Stomach (tissue), 19 donors: ENCODE measurements at places on chromosomes 13 and 19. TPM values are rescaled to one million over a fixed set of nuclear protein-coding genes. Genes with fewer than 3 reads are reported as not detected.

Gene HOOK2
- total RNA-seq: 33.0 TPM

Gene TTC9B
- total RNA-seq: not detected

Gene APLP1
- total RNA-seq: 72.3 TPM

- H3K27me3 ChIP-seq: no peaks in the 10 kb centered on the region
- H3K27ac ChIP-seq: peak within 1 kb of the TSS; percentile 100
- H3K4me3 ChIP-seq: peak within 1 kb of the TSS; percentile 74
- peaks cover 28% of the 10 kb centered on the region for H3K36me3 ChIP-seq
- peaks cover 58% of the 10 kb centered on the region for H3K4me1 ChIP-seq
Measured at GRCh38 chr19:38849860-38850435, at the start of gene HNRNPL. Gene HNRNPL (minus strand): TSS chr19:38849986. CDS start chr19:38849966, 20 bp downstream.

- H3K27me3 ChIP-seq: no peaks in the 10 kb centered on the region
- H3K4me1 ChIP-seq: peaks cover 15% of the 10 kb centered on the region
- peak overlapping the region; percentile 46 for H3K4me3 ChIP-seq
- H3K36me3 ChIP-seq: no peaks in the 10 kb centered on the region
Measured at GRCh38 chr13:74575729-74576125, 441.5 kb upstream of the KLF12 start.

- H3K27me3 ChIP-seq: no peaks in the 10 kb centered on the region
- H3K36me3 ChIP-seq: peaks cover 4% of the 10 kb centered on the region
- peak overlapping the region; percentile 93 for H3K27ac ChIP-seq
- peaks cover 42% of the 10 kb centered on the region for H3K4me1 ChIP-seq
- peak; percentile 96 for DNase-seq
Measured at GRCh38 chr19:49676136-49676783, 811 bp upstream of the PRMT1 start.

DNA sequence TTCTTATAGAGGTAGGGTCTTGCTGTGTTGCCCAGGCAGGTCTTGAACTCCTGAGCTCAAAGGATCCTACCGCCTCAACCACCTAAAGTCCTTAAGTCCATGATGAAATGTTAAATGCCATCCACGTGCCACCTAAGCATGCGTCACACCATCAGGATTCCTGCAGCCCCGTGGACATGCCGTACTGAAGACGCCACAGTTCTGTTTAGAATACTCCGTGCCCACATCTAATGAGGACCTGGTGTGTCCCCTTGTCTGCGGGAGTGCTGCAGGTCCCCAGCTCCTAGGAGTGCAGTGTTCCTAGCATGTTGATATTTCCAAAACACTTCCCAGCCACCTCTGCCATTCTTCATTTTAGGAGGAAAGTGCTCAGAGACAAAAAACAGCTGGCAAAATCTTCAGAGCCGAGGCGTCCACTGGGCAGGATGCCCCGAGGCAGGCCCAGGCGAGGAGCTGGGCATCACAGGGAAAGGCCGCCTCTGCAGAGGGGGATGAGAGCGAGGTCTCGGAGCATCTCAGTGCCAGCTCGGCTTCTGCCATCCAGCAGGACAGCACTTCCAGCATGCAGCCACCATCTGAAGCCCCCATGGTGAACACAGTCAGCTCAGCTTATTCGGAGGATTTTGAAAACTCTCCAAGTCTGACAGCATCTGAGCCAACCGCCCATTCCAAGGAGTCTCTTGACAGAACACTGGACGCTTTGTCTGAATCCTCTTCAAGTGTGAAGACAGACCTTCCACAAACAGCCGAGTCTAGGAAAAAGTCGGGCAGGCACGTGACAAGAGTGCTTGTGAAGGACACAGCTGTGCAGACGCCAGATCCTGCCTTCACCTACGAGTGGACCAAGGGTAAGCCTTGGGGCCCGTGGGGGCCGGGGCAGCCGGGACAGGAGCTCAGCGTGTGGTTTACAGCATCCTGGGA lies 13.2 kb downstream of the C19orf44 start:
- H3K36me3 ChIP-seq: peaks cover 86% of the 10 kb centered on the region
- no peaks in the 10 kb centered on the region for H3K27me3 ChIP-seq
- peak; percentile 43 for DNase-seq
- H3K27ac ChIP-seq: peak overlapping the region; percentile 41
- no peaks in the 10 kb centered on the region for H3K4me1 ChIP-seq

- no peaks in the 10 kb centered on the region for H3K27me3 ChIP-seq
- peaks cover 21% of the 10 kb centered on the region for H3K4me1 ChIP-seq
- no peak overlapping the region for H3K4me3 ChIP-seq
- DNase-seq: no peak
- H3K27ac ChIP-seq: no peak overlapping the region
Measured at GRCh38 chr13:24050796-24051715, 109.5 kb upstream of the SPATA13 start.

DNA sequence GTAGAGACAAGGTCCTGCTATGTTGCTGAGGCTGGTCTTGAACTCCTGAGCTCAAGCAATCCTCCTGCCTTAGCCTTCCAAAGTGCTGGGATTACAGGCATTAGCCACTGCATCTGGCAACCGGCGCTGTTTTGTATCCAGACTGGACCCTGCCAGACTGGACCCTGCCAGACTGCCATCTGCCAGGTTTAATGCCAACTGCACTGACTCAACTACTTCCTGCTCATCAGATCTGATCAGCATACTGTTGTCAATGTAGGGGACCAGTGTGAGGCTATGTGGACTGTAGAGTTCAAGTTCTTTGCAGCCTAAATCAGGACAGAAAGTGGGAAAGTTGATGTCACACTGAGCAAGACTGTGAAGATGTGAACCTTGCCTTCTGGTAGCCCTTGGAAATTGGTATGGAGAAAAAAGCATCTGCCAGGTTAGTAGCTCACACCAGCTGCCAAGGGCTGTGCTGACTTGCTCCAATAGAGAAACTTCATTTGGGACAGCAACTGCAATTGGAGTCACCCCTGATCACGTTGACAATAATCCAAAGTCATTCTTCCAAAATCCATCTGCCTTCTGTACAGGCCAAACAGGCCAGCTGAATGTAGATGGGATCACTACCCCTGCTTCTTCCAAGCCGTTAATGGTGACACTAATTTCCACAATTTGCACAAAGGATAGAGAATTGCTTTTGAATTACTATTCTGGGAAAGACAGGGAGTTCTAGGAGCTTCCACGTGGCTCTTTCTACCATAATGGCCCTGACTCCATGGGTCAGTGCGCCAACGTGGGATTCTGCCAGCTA lies 36.8 kb upstream of the ATP1A3 start:
- DNase-seq: no peak
- no peak overlapping the region for H3K27ac ChIP-seq
- no peaks in the 10 kb centered on the region for H3K36me3 ChIP-seq
- H3K27me3 ChIP-seq: no peaks in the 10 kb centered on the region

DNA sequence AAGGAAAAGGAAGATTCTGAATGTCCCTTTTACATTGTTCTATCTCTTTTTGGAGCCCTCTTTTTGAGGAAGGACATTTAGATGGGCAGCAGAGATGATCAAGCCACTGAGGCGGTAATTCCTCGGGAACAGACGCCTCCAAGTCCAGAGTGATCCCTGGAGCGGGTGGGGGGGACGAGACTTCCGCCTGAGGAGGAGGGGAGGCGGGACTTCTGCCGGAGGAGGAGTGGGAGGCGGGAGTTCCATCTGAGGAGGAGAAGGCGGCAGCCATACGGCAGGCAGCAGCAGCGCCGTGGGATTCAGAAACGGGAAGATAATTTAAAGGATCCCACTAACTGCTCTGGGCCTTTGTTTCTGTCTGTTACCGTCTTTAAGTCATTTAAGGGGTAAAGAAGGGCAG lies 37.6 kb upstream of the CD177 start:
- H3K36me3 ChIP-seq: no peaks in the 10 kb centered on the region
- DNase-seq: no peak
- no peak overlapping the region for H3K4me3 ChIP-seq
- no peaks in the 10 kb centered on the region for H3K4me1 ChIP-seq
- H3K27ac ChIP-seq: no peak overlapping the region

- H3K4me3 ChIP-seq: no peak overlapping the region
- H3K27me3 ChIP-seq: no peaks in the 10 kb centered on the region
- H3K4me1 ChIP-seq: peaks cover 9% of the 10 kb centered on the region
Measured at GRCh38 chr13:46698910-46699460, 98.0 kb downstream of the ESD start.
